ENCODE measurements at places on chromosomes 16 and 17.

GRCh38 chr17:17108451-17109049, 66.3 kb downstream of the MPRIP start:
- no peak for DNase-seq

GRCh38 chr17:76200354-76200753, 39.9 kb downstream of the RNF157 start:
- no peak for DNase-seq

DNA sequence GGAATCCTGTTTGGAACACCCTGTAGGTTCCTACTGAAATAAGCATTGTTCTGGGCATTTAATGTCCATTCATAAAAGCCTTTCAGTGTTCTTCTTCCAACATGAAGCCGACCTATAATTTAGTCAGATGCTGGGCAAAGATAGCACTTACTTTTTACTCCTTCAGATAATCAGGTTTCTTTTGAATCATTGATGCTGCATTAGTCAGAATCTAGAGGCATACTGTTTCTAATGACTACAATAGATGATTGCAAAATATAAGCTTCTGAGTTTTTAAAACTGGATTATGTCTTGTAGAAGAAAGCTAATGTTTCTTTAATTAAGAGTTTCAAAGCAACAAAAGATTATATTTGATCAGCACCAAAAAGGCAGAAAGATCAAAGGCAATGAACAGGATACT, 16.0 kb downstream of the MMD start:
- DNase-seq: no peak

DNA sequence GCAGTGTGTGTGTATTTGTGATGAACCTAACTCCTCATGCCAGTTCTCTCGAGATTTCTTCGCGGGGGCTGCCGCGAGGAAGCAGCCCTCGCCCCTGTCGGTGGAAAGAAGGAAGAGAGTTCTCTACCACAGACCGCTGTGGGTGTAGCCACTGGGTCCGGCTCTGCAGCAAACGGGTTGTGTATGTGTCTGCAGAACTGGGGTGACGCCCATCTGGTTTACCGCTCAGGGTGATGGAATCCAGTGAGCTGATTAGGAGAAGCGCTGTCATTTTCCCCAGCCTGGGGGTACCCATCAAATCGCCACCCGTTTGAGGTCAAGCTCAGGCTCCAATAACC, 7.7 kb downstream of the CORO6 start:
- no peak for DNase-seq

GRCh38 chr16:87828071-87828906, 41.0 kb downstream of the SLC7A5 start:
- no peak for DNase-seq

GRCh38 chr16:64882078-64882784, 239.6 kb downstream of the CDH11 start:
- DNase-seq: no peak

- no peak for DNase-seq
These were observed 518.5 kb upstream of the EEF2KMT start for GRCh38 chr16:5615868-5616642.

- no peak for DNase-seq
These were observed 24.3 kb upstream of the RFFL start for GRCh38 chr17:35087731-35088355.

DNA sequence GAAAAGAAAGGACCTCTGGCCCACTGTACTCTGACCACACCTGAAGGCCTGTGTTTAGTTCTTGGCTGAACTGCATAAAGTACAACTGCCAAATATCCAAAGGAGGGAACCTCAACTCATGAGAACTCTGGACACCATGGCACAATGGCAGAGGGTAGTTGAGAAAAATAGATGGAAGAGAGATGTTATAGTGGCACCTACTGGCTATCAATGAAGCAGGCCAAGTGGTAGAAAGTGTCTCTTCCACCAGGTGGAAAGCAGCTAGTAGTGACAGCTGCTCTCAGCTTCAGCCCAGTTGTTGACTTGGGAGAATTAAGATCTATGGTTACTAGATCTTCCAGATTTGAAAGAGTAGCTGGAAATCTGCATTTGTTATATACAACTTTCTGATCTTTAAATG, 3.2 kb downstream of the MED31 start:
- no peak for DNase-seq

DNA sequence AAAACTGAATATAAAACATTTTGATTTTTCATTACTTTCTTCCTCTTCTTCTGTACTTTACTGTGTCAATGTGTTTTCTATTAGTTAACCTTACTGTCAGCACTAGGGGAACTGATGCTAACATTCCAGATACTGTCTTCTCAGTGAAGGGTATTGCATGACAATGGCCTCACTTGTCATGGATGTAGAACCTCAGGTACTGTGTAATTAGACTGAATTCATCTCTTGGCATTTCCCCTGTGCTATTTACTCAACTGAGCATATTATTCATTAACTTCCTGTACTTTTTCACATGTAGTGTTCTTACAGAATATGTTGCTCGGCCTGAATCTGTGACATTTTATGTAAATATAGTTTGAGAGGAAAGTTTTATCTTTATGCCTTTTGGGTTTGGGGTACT, 237.0 kb downstream of the CA10 start:
- no peak for DNase-seq

DNA sequence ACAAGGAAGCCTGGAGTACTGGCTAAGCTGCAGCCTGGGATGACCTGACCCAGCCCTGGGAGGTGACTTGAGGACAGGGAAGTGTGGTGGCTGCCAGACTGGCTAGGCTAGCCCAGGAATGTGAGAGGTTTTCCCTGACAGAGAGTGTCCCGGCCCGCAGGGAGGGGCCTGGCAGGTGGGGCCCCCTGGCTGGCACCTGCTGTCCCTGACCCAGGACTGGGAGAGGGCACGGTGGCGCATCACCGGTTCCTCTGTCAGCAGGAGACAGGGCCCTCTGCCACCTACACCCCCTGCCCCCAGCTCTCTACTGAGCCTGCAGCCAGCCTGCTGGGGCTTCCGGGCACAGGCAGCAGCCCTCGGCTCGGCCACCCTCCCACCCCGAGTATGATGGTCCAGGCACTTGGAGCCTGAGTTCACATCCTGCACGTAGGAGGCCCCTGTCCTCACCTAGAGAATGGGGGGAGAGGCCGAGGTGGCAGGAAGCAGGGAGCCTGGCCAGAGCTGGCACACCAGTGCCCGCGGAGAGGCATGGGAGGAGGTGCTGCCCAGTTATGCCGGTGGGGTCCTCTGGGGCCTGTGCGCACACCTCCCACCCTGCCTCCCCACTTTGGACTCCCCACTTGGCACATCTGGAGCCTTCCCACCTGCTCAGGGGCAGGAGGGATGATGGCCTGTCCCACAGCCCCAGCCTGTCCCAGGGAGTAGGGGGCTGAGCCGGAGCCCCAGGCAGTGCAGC, 528 bp downstream of the PRSS27 start:
- no peak for DNase-seq

GRCh38 chr16:23673971-23674614, 4.6 kb upstream of the PLK1 start:
- no peak for DNase-seq

DNA sequence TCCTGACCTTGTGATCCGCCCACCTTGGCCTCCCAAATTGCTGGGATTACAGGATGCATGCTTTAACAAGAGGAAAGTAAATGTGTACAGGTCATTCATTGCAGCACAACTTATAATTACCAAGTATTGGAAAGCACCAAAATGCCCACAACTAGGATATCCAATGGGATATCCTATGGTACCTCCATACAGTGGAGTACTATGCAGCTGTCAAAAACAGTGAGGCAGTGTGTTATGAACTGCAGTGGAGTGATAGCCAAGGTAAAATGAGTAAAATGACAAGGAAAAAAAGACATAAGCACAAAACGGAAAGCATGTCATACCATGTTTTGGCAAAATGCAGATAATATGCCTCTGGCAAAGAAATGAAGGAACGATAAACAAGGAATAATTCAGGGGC, 87.6 kb downstream of the FOXL1 start:
- no peak for DNase-seq

DNA sequence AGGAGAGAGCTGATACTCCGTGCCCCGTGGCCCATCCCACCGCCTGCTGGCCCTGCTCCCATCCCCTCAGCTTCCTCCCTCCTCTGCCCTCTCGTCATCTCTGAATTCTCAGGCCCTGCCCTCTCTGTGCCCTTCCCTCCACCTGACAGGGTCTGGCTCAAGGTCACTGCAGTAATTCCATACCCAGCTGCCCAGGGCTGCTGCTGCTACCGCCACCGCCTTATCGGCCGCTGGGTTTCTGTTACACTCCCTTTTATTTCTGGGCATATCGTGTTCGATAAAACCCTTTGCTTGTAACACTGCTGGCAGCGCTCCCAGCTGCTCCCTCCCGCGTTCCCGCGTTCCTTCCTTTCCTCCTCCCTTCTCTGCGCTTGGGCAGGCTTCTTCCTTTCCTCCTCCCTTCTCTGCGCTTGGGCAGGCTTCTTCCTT, 1.2 kb downstream of the EPN3 start:
- no peak for DNase-seq

- DNase-seq: no peak
These were observed 72.2 kb downstream of the CLEC16A start for GRCh38 chr16:11016524-11016988.

- no peak for DNase-seq
These were observed 1.8 kb upstream of the CBFA2T3 start for GRCh38 chr16:88978608-88979346.

DNA sequence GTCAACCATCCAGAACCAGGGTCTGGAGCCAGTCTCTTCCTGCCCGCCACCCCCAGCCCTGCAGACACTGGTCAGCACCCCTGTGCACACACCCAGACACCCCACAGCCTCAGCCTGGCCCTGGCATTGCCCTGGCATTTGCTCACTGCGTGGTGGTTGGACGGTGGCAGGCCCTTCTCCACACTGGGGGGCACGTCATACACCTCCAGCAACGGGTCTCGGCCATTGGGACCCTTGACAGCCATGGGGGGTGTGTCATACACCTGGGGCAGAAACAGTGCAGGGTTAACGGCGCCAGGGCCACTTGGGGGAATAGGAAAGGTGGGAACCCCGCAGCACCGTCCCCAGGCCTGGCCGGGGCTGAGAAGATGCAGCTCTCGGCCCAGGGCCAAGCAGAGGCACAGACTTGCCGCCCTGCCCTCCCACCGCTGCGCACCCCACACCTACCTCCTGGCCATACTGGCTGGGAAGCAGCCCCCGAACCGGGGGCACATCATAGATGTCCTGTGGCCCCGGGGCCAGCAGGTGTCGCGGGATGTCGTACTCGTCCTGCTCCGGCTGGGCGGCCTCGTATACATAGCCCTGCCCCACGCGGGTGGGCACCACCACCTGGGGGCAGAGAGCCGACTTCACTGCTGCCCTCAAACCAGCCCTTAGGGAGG, 14.6 kb downstream of the BCAR1 start:
- no peak for DNase-seq

GRCh38 chr17:19799796-19800195, 51.7 kb upstream of the ALDH3A1 start:
- DNase-seq: no peak

- no peak for DNase-seq
These were observed 222.9 kb downstream of the CDH8 start for GRCh38 chr16:61813339-61813738.

DNA sequence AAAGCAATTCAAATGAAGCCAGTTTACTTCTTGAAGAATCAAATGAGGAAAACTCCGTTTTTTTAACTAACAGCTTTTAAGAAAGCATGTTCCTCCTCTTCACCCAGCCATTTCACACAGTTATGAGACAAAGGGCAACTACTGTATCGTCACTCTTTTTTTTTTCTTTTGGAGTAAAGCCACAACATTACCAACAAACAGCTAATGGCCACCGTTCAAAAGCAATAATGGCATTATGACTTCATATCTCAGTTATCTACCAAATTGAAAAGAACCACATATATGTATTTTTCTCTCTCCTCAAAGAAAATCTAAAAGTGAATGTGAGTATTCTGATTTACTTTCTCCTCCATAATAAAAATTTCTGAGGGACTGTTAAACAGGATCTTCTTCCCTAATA, 14.5 kb downstream of the GRB2 start:
- DNase-seq: no peak

GRCh38 chr16:22055881-22056280, 36.5 kb upstream of the VWA3A start:
- no peak for DNase-seq

- DNase-seq: no peak
These were observed 406.6 kb upstream of the EEF2KMT start for GRCh38 chr16:5504064-5504781.

GRCh38 chr16:16092925-16093627, 130.2 kb downstream of the ABCC6 start:
- no peak for DNase-seq

GRCh38 chr17:33896263-33896662, 358.8 kb upstream of the CCL2 start:
- no peak for DNase-seq

DNA sequence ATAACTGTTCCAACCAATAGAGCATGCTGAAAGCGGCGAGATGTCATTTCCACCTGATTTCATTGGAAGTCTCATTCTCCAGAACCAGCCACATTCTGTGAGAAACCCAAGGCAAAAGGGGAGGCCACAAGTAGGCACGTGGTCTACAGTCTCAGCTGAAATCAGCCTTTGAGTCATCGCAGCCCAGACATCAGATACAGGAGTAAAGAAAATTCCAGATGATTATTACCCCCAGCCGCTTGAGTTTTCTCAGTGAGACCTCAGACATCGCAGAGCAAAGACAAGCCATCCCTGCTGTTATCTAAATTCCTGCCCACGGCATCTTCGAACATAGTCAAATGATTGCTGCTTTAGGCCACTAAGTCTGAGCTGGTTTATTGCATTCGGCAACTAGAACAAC, 23.1 kb downstream of the STAT3 start:
- no peak for DNase-seq

- no peak for DNase-seq
These were observed 6.9 kb upstream of the DBNDD1 start for GRCh38 chr16:90026135-90026534.

GRCh38 chr17:7570351-7570750, 8.6 kb downstream of the SENP3 start:
- no peak for DNase-seq

DNA sequence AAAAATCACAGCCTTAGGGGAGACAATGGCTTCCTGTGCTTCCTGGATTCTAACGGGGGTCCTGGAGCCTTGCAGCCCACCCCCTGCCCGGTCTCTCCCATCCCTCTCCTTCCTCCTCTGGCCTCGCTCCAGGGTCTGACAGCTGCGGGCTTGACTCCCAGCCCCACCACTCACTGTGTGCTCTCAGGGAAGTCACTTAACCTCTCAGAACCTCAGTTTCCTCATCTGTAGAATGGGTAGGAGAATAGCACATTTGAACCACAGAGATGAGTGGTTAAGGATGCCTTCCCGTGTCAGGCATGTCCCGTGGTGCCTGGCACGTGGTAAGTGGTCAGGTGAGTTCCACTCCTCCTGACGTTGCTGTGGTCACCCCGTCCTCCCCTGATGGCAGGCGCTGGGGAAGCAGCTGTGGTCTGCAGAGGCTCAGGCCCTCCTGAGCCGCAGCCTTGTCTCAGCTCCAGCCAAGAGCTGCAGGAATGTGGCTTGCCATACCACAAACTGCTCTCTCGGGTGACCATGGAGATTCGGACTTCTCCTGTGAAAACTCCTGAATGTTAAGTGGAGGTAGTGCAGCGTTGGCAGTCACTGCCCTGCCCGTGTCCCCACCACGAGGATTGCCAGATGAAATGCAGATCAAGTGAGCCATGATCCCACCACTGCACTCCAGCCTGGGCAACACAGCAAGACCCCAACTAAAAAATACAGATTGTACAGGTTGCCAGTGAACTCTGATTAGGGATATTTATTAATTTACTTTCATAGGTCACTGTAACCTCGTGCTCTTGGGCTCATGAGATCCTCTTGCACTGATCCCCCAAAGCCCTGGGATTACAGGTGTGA, 85.7 kb downstream of the NT5M start:
- DNase-seq: no peak

All from activated CD4-positive, alpha-beta T cell treated with anti-CD3 and anti-CD28 coated beads, Interleukin-2, amount 50 U/mL, for 24 hours (primary cell).